NCI-H69 (cell line): ENCODE measurements at places on chromosomes 5 and 9.

DNA sequence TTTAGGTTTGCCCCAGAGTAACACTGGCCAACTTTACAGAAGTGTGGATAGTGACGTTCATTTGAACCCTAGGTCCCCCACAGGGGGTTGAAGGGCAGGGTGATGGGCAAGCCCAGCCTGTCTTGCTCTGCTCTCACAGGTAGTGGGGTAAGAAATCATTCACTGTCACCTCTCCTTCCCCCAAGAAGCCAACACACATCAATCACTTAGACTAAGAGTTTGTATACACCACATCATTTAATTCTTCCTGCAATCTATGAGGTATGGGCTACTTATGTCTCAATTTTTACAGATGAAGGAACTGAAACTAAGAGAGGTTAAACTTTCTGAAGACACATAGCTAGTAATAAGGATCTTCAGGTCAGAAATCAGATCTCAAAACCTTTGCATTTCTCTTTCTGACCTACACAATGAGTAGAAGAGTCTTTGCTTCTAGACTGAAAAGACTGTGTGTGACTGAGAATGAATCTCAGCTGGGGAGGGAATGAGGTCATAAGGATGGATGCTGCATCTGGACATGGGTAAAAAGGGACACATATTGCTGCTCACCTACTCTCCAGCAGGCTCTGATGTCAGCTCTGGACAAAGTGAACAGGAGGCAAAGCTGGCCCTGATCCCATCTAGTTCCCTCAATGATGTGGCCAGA is 81.0 kb upstream of the EQTN start:
- peak; percentile 19 for DNase-seq

DNA sequence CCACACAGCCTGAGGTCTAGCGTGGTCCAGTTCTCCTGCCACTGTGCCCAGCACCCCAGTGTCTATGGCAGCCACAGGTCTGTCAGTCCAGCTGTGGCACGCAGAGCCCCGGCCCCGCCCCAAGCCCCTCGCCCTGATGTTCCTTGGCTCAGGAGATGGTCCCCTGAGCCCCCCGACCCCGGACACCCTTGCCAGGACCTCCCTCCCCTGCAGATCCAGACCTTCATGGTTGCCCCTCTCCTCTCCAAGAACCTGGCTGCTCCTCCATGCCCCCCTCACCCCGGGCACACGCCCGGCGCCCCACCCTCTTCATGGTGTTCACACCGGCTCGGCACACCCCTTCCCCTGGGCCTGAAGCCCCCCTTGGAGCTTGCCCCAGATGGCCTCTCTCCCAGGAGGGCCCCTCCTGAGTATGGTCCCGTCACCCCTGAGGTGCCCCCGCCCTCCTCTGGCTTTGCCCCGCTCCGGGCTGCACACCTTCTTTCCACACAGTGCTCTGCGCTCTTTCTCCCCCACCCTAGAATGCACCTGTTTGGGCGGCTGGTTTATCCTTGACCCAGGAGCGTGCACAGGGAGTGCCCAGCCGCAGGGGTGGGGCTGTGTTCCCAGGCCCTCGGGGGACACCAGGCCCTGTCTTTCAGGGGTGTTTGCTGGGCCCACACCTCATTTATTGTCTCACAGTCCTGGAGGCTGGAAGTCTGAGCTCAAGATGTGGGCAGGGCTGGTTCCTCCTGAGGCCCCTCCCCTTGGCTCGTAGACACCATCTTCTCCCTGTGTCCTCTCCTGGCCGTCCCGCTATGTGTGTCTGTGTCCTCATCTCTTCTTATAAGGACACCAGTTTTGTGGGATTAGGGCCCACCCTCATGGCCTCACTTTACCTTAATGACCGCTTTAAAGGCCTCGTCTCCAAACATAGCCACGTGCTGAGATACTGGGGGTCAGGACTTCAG is 37.6 kb downstream of the KCNT1 start:
- no peak for DNase-seq

DNA sequence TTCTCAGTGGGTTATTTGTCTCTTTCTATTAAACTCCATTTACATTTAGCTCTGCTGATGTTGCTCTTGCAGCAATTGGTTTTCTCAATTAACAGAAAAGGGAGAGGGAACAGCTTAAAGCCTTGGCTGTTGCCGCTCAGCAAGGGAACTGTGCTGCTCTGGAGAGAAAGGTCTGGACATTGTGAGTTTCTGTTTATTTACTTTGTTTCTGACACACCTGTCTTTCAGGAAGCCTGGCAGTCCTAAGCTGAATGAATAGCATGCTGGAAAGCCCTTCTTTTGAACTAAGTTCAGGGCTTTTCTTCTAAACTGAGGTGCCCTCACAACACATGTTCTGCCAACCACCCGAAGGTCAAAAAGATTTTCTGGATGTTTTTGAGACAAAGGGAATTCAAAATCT is 491.9 kb downstream of the PDE4D start:
- DNase-seq, result peak; percentile 60

DNA sequence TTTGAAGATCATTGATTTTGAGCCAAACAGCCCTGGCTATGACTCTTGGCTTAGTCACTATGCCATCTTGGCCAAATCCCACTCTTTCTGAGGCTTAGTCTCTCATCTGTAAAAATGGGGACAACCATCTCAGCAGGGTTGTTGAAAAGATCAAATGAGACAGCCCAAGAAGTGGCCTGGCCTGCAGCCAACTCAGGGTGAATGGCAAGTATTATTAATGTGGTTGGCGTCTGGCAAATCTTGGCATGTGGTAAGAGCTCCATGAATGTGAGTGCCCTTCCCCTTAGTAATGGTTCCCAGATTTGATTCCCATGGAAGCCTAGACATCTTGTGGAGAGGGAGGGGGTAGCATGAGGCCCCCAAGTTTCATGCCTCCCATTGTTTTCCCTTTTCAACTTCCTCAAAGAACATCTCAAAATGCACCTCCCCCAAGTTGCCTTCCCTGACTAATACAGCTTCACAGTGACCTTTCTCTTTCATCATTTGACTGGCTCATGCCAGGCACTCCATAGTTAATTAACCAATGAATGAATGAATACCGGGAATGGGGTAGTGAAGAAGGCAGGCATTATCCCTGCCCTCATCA is 11.8 kb upstream of the TGFBI start:
- DNase-seq, result peak; percentile 52

- peak; percentile 76 for DNase-seq
Measured at GRCh38 chr5:132024789-132025402, 13.4 kb upstream of the ACSL6 start.

GRCh38 chr9:108383796-108384195 is 472.0 kb downstream of the ACTL7B start:
- DNase-seq, result no peak

- no peak for DNase-seq
Measured at GRCh38 chr5:178560911-178561310, 29.3 kb downstream of the COL23A1 start.

- DNase-seq, result no peak
Measured at GRCh38 chr5:18745042-18745987, 1111.1 kb downstream of the TAF11L14 start.

DNA sequence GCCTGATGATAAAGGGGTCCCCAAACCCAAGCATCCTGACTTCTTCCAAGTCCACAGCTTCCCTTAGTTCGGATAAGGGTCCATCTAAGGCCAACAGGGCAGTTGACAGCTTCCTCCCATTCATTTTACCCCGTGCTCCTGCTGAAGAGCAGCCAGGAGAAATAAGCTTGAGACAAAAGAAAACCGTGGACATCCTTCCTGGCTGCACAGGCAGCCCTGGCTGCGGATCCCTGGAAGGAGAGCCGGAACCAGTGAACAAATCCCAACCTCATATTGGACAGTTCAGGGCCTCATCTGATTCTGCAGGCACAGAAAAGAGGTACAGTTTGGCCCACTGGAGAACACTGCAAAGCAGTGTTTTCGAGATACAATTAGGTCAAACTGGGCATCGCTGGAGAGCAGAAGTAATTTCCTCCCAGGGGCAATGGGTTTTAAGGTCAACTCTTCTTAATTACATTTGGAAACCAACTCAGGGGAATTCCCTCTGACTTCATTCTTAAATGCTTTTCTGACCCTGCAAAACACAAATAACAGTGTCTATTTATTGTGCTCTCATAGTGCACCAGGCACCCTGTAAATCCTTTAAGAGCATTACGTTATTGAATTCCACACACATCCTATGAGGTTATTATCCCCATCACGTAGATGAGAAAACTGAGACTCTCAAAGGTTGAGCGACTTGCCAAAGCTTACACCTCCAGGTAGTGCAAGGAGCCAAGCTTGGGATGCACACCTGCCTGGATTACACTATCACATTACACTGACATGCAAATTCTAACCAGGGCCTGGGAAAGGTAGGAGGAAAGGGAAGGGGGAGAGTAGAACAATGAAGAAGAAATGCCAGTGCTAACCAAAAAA is 21.2 kb downstream of the ADAM19 start:
- DNase-seq, result no peak
